ENCODE measurements at places on chromosomes 12 and 14.
A peak's percentile ranks its signal among the peaks of the same experiment; 100 is the strongest.

DNA sequence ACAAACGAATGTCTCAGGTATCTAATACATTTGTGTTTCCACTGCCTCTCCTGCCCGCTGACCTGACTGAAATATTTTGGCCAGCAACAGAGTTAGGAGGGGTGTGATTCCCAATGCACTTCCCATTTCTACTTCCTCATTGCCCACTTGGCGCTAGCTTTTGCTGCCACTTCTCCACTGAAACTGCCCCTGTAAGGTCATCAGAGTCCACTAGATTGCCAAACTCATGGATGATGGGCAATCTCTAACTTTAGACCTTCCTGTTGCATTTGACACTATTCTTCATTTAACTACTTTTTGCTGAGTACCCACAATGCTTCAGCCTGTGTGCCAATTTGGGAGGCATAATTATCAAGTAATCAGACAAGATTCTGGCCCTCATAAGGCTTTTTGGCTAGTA, 40.8 kb downstream of the GPR65 start:
- peaks cover 15% of the 10 kb centered on the region for H3K27me3 ChIP-seq
- no peak overlapping the region for H3K4me3 ChIP-seq
- no peaks in the 10 kb centered on the region for H3K36me3 ChIP-seq
- H3K27ac ChIP-seq, result no peak overlapping the region
- DNase-seq, result no peak

DNA sequence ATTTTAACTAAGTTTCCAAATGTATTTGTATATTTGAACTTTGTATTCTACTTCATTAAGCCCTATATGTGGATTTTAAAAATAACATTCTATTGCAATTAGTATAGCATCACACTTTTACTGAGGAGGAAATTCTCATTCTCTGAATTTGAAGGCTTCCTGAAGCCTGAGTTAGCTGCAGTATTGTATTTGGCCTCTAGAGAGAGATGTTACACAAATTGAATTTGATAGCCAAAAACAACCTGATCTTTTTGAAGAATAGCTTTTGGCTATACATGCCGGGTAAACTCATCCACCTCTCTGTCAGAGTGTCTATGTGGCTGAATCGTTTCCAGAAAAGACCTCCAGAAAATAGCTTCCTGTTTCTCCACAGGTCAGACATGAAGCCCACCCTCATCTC, 316.5 kb upstream of the OR4E1 start:
- peaks cover 17% of the 10 kb centered on the region for H3K27me3 ChIP-seq
- no peak for DNase-seq
- no peak overlapping the region for H3K4me3 ChIP-seq
- H3K27ac ChIP-seq, result no peak overlapping the region

DNA sequence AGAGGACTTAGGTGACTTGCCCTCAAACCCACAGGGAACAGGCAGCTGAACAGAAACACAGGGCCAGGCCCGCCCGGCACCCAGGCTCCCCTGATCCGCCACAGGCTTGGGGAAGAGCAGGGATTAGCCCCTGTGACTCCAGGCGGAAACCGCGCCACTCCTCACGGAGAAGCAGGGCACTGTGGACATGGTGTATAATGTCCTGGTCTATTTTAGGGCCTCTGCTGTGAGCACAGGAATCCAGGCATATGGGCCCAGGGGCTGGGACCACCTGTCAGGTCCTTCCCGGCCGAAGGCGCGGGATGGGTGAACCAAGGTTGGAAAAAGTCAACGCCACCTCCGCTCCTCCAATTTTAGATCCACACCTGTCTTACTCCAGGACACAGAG, 34.6 kb upstream of the MEG3 start:
- peaks cover 50% of the 10 kb centered on the region for H3K4me1 ChIP-seq
- DNase-seq, result no peak
- H3K27ac ChIP-seq, result peak overlapping the region; percentile 50
- H3K27me3 ChIP-seq, result peaks cover 11% of the 10 kb centered on the region

- peak overlapping the region; percentile 91 for H3K27ac ChIP-seq
- H3K4me3 ChIP-seq, result peak overlapping the region; percentile 78
- peaks cover 61% of the 10 kb centered on the region for H3K4me1 ChIP-seq
Observed at GRCh38 chr14:24398293-24398652, 530 bp upstream of the NYNRIN start.
